H9 (cell line): ENCODE measurements at places on chromosomes 7 and 10. TPM values are rescaled to one million over a fixed set of nuclear protein-coding genes. Genes with fewer than 3 reads are reported as not detected.

Gene FGL2
- not detected in 2 replicates for total RNA-seq

Gene FOXP2
- not detected in 2 replicates for total RNA-seq

Gene CACNA2D1
- total RNA-seq, result 29.9 and 36.2 TPM in 2 replicates

Gene RADIL
- 3.5 and 4.7 TPM in 2 replicates for total RNA-seq

Gene AGR2
- total RNA-seq, result not detected in 2 replicates
